ENCODE measurements at places on chromosomes 1 and 21.

DNA sequence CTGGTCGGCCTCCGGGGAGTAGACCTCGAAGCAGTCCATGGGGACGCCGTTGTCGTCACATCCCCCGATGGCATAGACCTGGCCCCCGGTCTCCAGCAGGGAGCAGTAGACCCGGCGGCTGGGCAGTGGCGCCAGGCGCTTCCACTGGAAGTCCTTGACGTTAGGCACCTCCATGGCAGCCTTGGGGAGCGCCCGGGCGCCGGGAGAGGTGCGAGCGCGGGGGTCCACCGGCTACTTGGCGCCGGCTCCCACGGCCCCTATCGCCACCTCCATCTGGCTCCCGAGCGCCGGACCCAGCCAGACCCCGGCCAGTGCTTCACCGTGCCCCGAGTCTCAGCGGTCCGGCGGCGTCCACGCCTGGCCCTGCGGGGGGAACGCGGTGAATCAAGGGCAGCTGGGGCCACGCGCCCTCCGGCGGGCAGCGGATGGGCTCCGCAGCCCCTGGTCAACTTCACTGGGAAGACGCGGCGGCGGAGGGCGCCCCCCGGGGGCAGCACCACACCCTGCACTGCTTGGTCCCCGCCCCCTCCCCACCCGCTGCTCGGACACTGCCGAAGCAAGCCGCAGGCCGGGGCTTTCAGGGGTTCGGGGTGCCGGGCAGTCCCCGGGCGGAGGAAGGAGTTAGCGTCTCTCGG is 13.2 kb downstream of the KLHDC8A start:
- DNase-seq, result no peak

GRCh38 chr1:234833646-234834045 is 223.7 kb upstream of the IRF2BP2 start:
- DNase-seq, result no peak

- no peak for DNase-seq
Observed at GRCh38 chr1:160069460-160070231, at the start of gene KCNJ10. KCNJ10 (minus strand) TSS chr1:160070160; CDS start chr1:160042532, 27,628 bp downstream.

- no peak for DNase-seq
Observed at GRCh38 chr1:171221665-171222591, 26.4 kb upstream of the FMO1 start.

GRCh38 chr1:76227621-76228020 is 153.1 kb downstream of the ST6GALNAC3 start:
- DNase-seq, result no peak

- DNase-seq, result no peak
Observed at GRCh38 chr1:12052008-12052573, 11.0 kb upstream of the TNFRSF8 start.

- DNase-seq, result no peak
Observed at GRCh38 chr1:158102881-158103674, 77.6 kb upstream of the CD1D start.

- DNase-seq, result no peak
Observed at GRCh38 chr1:7421471-7422075, 349.5 kb upstream of the VAMP3 start.

DNA sequence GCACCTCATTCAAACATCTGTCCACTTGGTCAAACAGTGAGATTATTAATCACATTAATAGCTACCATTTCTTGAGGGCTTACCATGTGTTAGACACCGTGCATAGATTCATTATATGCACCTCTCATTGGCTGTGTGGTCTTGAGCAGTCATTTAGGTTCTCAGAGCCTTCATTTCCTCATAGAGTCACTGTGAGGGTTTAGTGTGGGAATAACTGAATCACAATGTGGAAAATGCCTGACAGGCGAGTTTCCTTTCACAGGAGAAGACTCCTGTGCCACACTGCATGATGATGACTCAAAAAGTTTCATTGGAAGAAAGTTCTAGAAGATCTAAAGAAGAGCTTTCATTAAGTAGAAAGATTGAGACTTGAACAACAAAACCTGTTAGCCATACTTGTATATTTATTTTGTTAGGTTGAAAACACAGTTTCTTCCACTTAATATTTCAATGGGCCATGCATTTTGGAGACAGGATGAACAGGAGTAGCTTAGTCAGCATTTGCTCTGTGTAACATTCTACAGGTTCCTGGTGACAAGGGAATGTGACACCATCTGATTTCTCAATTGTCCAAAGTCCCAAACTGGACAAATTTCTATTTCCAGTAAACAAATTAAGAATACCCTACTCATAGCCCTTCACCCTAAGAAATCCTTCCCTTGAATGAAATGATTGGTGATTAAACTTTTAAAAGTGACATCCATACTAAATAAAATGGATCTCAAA is 45.7 kb downstream of the FYB2 start:
- no peak for DNase-seq

DNA sequence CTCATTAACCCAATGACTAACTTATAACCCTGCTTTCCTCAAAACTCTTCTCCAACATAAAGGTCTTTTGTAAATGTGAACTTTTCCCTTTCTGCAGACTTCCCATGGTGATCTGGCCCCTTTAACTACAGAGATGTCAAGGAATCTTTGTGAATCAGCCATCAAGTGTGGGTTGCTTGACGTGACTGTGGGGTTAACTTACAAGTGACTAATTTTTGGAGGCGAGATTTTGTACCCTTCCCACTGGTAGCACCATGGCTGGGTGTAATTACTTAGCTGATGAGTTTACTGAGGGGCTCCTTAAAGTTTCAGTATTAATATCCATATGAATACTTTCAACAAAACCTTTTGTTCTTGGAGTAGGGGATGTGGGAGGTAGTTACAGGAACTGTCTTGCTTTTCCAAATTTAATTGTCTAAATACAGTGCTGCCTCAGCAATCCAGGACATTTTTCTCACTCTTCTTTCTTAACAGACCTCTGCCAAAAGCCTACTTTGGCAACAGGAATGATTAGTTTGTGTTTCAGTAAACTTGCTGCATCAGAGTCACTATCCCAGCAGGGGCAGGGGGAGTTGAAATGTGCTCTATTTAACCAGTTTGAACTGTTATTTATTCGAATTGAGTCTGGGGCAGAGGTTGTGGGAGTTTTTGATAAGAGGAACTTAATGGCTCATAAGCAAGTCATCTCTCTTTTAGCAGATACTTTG is 217.3 kb upstream of the FGGY start:
- DNase-seq, result no peak

- DNase-seq, result no peak
Observed at GRCh38 chr1:150846473-150847146, 29.8 kb downstream of the ARNT start.

GRCh38 chr21:45376459-45377324 is 28.3 kb upstream of the COL18A1 start:
- DNase-seq, result no peak

GRCh38 chr1:26102526-26102925 is 9.1 kb upstream of the PDIK1L start:
- DNase-seq, result no peak

- DNase-seq, result no peak
Observed at GRCh38 chr1:25150985-25151495, 81.3 kb downstream of the SYF2 start.

DNA sequence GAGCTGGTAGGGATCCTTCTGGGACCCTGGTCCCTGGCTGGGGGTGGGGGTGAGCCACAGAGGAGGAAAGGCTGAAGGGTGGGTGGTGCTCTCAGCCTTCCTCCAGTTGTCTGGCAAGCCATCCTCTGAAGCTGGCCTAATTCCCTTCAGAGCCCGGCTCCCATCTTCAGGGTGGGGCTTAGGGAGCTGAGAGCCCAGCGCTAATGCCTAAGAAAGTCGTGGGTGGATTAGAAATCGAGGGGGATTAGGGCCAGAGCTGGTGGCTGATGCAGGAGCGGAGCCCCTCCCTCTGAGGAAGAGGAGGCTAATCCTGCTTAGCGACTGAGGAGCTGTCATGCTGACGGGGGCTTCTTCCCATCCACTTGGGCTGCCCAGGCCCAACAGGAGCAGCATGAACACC is 30.8 kb upstream of the DMBX1 start:
- no peak for DNase-seq

- no peak for DNase-seq
Observed at GRCh38 chr1:227541129-227541528, 22.2 kb upstream of the ZNF678 start.

DNA sequence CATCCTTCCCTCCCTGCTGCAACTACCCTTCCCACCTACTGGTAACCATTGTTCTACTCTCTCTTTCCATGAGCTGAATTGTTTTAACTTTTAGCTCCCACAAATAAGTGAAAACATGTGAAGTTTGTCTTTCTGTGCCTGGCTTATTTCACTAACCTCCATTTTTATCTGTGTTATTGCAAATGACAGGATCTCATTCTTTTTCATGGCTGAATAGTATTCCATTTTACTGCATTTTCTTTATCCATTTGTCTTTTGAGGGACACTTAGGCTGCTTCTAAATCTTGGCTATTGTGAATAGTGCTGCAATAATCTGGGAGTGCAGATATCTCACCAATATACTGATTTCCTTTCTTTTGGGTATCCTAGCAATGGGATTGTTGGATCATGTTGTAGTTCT is 80.6 kb downstream of the NOS1AP start:
- DNase-seq, result no peak

GRCh38 chr1:234040446-234041317 is 136.2 kb downstream of the SLC35F3 start:
- DNase-seq, result no peak

DNA sequence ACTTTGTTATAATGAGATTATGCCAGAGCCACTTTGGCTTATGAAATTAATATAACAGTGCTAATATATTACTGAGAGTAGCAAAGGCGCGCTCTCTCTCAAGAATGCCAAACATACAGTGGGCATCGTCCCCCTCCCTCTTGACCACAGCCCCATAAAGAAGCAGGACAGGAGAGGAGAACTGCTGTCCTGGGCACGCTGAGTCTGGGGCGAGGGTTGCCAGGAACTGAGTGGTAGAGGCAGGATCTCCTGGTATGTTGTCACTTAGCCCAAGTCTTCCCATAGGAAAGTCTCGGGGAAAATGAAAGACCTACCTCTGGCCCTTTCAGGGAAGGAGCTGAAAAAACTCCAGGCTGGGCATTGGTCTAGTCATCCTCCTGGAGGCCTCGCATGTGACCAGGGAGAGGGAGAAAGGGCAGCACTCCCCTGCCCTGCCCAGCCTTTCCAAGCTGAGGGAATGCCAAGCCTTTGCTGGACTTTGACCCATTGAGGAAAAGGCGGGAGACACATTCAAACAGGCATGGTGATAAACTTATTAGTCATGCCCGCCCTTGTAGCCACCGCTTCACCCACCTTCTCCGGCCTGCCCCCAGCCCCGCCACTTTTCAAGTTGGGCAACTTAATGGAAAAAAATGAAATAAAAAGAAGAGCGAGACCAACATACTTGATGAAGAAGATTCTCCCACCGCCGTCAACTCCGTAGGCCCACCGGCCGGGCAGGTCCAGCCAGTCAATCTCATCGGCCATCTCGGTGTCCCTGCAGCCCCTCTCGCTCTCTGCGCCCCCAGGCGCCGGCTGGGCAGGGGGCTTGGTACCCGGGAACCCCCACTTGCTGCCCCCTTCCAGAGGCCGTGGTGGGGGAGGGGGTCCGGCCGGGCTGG is 17.4 kb upstream of the PLEKHA6 start:
- no peak for DNase-seq

DNA sequence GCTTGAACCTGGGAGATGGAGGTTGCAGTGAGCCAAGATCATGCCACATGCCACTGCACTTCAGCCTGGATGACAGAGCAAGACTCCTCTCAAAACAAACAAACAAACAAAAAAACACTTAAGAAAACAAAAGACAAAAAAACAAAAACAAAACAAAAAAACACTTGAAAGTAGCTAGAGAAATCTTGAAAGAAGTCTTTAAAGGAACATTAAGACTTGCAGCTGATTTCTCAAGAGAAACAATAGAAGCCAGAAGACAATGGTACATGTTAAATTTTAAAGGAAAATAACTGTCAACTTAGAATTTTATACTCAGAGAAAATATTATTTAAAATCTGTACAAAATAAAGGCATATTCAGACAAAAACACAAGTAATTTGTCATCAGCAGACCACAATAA is 71.3 kb downstream of the HLX start:
- DNase-seq, result no peak

DNA sequence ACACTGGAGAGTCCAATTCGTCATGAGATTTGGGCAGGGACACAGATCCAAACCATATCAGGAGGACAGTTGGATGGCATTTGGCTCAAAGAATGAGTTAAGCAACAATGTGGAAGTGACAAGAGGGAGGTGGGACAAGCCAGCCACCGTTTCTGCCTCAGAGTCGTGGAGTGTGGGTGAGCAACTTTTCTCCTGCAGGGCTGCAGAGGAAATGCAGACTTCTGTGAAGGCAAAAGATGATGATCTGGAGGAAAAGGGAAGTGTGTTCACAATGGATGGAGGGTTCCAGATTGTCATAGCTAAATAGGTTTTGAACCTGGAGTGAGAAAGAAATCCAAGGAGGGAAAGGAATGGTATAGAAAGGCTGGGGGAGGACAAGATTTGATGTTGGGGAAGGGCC is 16.4 kb upstream of the KANK4 start:
- DNase-seq, result no peak

DNA sequence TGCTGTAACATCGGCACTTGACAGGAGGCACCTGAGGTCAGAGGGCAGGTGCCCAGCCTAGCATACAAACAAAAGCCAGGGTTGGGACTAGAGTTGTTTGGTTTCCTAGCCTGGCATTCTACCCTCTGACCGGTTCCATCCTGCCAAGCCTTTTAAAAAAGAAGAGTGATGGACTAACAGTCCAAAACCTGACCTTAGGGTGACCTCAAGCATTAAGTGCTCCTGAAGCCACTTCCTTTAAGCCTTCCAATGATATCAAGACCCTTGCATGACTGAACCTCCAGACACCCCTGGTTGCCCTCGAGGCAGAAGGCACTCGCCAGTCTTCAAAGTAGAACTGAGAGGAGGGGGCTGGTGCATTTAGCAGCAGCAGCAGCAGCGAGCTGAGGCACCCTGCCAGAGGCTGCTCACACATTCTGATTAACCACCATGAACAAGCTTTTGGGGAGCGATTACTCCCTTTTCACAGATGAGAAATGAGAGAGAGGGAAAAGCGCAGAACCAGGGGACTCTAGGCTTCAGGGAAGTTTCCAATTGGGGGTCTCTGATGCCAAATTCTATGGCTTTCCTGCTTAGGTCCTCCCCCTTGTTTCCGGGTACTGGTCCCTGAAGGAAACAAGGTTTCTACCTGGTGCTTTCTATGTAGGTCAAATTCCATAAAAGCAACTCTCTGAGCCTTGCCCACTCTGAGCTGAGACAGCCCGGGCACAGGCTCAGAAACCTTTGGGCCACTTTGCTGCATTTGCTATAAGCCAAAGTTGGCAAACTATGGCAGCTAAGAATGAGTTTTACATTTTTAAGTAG is 9.2 kb downstream of the SLC2A1 start:
- DNase-seq, result no peak

- no peak for DNase-seq
Observed at GRCh38 chr1:112445596-112445995, 49.6 kb downstream of the CTTNBP2NL start.

- no peak for DNase-seq
Observed at GRCh38 chr1:198056255-198056654, 100.5 kb upstream of the NEK7 start.

GRCh38 chr1:97307151-97307550 is 585.6 kb downstream of the PTBP2 start:
- no peak for DNase-seq

DNA sequence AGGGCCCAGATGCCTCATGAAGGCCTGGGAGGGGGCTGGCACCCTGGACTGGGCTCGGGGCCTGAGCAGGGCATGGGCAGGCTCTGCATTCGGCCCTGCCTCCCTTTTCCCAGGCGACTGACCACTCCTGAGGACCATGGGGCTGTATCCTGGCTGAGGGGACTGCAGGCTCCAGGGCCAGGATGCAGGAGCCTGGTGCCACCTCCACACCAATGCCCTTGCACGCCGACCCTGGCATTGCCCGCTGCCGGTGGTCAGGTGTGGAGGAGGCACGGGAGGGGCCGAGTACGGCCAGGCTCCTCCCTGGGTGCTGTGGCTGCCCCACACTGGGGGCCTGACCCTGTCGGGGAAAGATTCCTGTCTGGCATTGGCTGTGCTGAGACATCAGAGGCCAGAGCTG is 128.9 kb downstream of the SIK1 start:
- DNase-seq, result no peak
